ENCODE measurements at places on chromosomes 3 and 15.

GRCh38 chr3:166498446-166498845 is 661.2 kb upstream of the BCHE start:
- no peak for DNase-seq

- no peak for DNase-seq
Observed at GRCh38 chr15:79609506-79609905, 177.4 kb downstream of the MINAR1 start.

DNA sequence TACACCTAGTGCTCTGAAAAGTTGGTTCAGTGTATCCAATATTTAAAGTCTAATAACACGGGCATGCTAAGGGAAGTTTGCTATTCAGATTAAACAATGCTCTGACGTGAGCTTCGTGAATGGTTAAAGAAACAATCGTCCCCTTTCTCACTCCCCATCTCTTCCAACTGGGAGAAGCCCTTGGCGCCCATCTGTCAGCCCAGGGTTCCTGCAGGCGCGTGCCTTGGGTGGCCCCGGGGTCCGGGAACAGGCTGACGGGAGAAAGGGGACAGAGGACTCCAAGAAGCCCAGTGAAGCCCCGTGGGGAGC is 413 bp downstream of the SEC22C start:
- no peak for DNase-seq

DNA sequence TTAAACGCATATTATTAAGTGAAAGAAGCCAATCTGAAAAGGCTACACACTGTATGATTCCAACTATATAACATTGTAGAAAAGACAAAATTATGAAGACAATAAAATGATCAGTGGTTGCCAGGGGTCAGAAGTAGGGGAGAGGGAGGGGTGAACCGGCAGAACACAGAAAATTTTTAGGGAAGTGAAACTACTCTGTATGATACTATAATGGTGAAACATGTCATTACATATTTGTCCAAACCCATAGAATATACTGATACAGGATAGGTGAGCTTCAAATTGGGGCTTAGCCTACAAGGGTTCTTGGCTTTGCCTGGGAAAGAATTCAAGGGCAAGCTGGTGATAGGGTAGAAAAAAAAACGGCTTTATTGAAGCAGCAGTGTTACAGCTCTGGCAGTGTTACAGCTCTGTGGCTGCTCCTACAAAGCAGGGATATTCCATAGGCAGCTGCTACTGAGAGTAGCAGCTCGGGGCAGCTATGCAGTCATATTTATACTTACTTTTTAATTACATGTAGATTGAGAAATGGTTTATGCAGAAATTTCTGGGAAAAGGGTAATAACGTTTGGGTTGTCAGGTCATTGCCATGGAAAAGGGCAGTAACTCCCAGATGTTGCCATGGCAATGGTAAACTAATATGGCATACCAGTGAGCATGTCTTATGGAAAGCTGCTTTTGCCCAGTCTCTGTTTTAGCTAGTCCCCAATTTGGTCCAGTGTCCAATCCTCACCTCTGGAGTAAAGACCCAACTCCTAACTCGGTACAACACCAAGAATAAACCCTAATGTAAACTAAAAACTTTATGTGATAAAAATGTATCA is 125.1 kb upstream of the SLC25A36 start:
- DNase-seq: peak; percentile 65

GRCh38 chr3:123279121-123279520 is 77.4 kb downstream of the SEC22A start:
- DNase-seq: no peak

- no peak for DNase-seq
Observed at GRCh38 chr3:30471066-30471465, 135.3 kb upstream of the TGFBR2 start.

Measured in NCI-H526 (cell line).